ENCODE measurements at places on chromosomes 3 and 15. TPM values are rescaled to one million over a fixed set of nuclear protein-coding genes. Genes with fewer than 3 reads are reported as not detected.

The GHRL gene
- not detected for total RNA-seq

The SH2D7 gene
- not detected for total RNA-seq

The IGF2BP2 gene
- total RNA-seq: 29.2 TPM

The ADAMTSL3 gene
- total RNA-seq: not detected

The SCG5 gene
- 91.9 TPM for total RNA-seq

The VILL gene
- 3.3 TPM for total RNA-seq

Measured in RPMI7951 (cell line).